ENCODE measurements at places on chromosomes 2 and 18. TPM values are rescaled to one million over a fixed set of nuclear protein-coding genes. Genes with fewer than 3 reads are reported as not detected.

RND3 gene
- total RNA-seq = 51.7 TPM

CBLN2 gene
- 15.2 TPM for total RNA-seq

IL36RN gene
- total RNA-seq = not detected

IGFBP5 gene
- 374 TPM for total RNA-seq

ACKR3 gene
- total RNA-seq = 1.0 TPM

CYTIP gene
- total RNA-seq = 0.06 TPM

LRRTM4 gene
- 1.1 TPM for total RNA-seq

UGT1A10 gene
- total RNA-seq = not detected

SMAD4 gene
- total RNA-seq = 87.2 TPM

GRCh38 chr2:2530334-2530733, 199.3 kb upstream of the MYT1L start:
- DNase-seq = no peak

DNA sequence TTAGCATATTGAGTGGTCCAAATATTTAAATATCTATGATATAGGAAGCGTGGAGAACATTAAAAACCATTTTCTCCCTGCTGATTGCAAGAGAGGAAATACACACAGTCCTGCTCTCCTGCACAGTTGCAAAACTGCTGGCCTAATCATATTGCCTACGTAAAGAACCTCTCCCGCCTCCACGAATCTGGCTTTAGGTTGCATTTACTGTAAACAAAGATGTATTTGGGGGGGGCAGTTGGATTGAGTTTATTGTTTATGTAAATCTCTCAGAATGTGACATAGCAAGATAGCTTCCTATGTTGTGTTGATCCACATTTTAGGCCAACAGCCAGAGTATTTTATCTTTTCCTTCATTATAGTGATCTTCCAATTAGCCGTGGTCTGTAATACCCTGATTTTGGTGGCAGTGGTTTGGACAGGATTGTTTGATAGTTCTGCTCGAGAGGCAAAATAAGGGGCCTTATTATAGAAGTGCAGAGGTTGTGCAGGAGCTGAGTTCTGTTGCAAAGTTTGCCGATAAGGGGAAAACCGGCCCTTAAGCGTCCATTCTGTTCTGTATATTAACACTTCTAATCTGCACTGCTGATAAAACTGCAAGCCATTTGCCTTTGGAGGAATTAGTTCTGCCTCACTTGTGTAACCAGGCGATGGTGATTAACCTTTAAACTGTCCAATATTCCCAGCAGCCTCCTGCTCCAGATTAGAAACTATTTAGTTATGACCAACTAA, 101.6 kb upstream of the SIX3 start:
- DNase-seq = no peak

- DNase-seq = no peak
Measured at GRCh38 chr2:112846031-112846430, 9.5 kb upstream of the IL1B start.

DNA sequence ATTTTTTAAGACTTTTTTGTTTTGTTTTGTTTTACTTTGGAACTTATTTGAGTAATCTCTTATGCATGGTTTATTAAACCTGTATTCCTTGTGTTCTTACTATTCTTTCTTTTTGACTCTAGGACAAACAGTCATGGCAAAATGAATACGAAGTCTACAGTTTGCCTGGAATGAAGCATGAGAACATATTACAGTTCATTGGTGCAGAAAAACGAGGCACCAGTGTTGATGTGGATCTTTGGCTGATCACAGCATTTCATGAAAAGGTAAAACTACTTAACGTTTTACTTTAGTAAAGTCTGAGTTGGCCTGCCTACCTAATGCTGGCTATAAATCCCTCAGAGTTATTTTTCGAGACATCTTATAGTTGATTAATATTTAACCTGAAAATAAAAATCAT, 72.3 kb downstream of the ACVR2A start:
- no peak for DNase-seq

DNA sequence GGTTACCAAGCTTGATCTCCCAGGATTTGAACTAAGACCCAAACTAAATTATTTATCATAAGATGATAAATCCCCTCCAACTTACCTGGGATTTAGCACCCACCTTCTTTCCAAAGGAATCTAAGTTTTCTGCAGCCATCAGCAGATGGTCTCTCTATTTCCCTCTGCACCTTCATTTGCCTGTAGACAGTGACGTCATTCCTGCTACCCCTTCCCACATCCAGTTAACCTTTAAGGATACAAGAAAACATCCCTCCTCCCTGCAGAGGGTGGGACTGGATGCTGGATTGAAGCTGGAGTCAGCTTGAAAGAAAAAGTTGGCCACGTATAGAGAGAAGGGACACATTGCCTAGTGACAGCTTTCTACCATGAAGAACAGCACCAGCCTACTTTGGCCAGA, 3.7 kb upstream of the DNER start:
- DNase-seq = no peak

DNA sequence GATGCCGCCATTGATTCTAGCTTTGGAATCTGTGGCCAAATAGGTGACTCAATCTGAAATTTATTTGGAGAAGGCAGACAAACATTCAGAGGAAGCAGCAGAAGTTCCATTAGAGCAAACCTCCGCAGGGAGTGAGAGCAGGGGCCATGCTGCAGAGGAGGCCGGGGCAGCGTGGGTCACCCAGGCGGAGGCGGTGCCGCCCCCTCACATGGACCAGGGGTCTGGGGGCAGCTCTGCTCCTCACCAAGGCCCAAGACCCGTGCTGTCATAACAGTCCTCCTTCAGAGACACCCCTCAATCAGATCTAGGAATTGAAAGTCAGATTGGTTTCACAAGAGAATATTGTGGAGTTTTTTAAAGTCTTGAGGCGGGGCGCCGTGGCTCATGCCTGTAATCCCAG, 92.4 kb downstream of the GBX2 start:
- no peak for DNase-seq

DNA sequence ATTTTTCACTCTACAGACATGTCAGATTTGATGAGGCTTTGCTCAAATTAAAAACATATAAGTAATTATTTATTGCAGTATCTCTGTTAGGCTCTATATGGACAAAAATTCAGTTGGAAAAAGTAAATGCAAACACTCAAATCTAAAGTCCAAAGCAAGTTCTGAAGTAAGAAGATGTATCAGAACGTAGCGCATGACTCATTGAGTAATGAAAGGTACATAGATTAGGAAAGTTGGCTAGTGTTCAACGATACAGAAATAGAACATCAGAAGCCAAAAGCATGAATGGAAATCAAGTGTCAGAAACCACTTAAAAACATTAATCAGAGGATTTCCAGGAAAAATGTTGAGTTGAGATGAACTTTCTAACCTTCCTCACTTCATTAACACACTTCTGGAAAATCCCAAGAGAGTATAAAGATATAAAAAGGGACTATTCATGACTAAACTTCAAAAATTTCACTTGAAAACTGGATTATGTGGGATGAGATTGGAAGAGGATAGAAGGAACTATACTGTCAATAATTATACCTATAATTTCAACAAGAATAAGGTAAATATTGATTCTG, 494.1 kb downstream of the LRRTM4 start:
- no peak for DNase-seq

DNA sequence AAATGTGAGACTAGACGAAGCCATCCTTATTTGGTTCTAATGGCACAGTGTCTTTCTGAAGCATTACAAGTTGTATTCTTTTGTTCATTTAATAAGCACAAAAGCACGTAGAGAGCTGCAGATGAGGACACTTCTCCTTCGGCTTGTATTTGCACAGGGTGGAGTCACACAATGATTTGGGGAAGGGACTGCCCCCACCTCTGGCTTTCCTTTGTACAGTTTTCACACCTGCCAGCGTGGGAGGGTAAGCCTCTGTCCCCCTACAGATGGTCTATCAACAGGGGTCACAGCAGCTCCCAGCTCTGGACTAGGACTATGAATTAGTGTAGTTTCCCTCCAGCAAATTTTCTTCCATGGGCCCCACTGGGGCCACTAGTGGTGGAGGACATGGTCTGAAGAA, 108.2 kb upstream of the KLHL14 start:
- no peak for DNase-seq

GRCh38 chr2:54092940-54093339, 22.5 kb upstream of the ACYP2 start:
- DNase-seq = no peak

DNA sequence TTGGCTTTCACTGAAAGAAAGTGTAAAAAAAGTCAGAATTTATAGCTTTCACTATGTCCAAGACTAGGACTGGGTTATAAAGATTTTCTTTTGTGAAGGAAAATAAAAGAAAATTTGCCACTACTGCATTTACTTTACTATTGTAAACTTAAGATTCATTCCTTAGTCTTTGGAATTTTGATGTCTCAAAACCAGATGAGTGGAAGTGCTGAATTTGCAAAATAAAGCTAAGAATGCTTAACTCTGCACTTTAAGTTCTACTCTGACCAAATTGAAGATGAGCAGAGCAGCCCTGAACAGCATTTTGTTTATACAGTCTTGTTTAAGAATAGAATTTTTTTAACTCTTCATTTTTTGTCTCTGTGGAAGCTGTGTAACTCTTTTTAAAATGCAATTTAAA, 102.4 kb downstream of the ICA1L start:
- DNase-seq = no peak

- no peak for DNase-seq
Measured at GRCh38 chr2:158142165-158142564, 40.5 kb downstream of the UPP2 start.
